ENCODE measurements at places on chromosomes 13 and 19. TPM values are rescaled to one million over a fixed set of nuclear protein-coding genes. Genes with fewer than 3 reads are reported as not detected.
A peak's percentile ranks its signal among the peaks of the same experiment; 100 is the strongest.

SPTBN4 gene
- not detected for total RNA-seq

ICAM1 gene
- total RNA-seq = 0.30 TPM

ADGRE3 gene
- total RNA-seq = not detected

CYP2A7 gene
- not detected for total RNA-seq

LGALS16 gene
- total RNA-seq = not detected

VSTM1 gene
- 0.74 TPM for total RNA-seq

ZNF548 gene
- total RNA-seq = 11.6 TPM

GRCh38 chr13:73535341-73535740 lies 476.5 kb downstream of the KLF5 start:
- no peak for DNase-seq

GRCh38 chr19:46426506-46427162 lies 2.1 kb downstream of the PNMA8C start:
- peak; percentile 16 for DNase-seq

DNA sequence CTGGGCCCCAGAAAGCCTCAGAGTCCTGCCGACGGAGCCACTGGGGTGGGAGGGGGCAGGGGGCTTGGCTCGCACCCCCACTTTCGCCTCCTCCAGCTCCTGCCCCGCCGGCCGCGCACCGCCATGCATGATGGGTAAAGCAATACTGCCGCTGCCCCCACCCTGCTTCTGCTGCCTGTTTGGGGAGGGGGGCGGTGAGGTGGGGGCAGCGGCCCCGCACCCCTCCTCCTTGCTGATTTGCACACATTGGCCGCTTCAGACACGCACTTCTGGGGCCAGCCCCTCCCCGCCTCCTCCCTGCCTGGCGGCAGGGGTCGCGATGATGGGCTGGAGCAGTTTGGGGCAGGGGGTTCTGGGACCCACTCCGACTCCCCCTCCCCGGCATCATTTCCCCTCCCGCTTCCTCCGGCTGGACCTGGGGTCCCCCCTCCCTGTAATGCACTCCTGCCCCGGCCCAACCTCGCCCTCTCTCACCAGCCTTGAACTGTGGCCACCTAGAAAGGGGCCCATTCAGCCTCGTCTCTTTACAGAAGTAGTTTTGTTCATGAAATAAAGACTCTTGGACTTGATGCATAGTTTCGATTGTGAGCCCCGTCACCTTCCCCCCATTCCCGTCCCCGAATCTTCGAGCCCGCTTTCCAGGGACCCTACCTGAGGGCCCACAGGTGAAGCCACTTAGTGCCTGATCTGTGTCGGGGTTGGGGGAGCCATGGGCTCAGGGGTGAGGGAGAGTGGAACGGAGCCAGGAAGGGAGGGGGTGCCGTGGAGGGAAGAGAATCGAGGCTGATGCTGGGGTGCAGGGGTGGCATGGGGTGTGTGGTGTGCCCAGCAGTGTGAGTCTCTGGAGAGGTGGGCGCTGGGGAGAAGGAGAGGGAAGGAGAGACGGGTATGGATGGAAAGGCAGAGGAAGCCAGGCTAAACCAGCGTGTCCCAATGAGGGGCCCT lies 1.4 kb upstream of the HPN start:
- DNase-seq = no peak

DNA sequence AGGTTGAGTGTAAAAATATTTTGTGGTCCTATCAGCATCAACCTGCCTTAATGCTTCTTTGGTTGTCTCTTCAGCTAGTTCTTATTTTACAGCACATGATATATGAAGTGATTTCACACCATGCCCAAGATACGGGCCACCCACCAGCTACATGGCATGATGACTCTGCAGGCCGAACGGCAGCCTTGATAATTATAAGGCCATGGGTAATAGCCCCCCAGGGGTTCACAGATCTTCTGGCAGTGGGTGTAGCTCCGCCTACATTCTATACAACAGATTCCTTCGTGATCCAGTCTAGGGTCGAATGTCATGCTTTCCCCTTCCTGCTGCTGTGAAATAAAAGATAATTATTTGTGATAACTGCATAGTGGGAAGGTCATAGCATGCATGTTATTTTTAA lies 36.1 kb downstream of the CNMD start:
- DNase-seq = no peak

DNA sequence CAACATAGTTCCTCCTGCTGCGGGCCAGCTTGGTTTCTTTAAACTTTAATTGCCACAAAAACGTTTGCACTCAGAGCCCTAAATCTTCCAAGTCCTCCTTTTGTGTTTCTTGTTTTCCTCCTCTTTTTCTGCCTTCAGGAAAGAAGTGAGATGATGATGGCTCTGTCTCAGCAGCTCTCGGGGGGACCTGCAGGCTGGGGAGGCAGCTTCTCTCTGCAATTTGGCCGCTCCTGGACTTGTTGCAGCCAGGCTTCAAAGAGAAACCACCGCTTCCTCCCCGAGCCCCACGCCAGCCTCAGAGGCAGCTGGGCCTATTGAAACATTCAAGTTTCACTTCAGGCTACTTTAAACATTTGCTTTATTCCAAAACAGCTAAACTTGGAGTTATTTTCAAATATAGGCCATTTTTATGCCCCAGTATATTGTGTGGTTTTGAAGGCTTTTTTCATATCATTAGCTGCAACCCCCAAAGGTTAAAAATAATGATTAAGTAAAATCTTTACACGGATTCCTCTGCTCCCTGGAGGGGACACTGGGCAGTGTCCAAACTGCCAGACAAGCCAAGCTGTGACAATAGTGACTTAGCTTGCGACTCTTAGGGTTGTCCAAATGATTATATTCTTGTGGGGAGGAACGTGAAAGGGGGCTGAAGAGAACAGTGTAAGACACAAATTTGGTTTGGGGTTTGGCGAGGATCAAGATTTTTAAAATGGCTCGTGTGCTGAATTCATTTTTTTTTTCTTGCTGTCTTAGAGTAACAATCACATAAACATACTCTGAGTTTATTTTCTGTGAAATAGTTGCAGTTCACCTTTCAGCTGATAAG lies 330.8 kb downstream of the DLEU7 start:
- DNase-seq = peak; percentile 37

DNA sequence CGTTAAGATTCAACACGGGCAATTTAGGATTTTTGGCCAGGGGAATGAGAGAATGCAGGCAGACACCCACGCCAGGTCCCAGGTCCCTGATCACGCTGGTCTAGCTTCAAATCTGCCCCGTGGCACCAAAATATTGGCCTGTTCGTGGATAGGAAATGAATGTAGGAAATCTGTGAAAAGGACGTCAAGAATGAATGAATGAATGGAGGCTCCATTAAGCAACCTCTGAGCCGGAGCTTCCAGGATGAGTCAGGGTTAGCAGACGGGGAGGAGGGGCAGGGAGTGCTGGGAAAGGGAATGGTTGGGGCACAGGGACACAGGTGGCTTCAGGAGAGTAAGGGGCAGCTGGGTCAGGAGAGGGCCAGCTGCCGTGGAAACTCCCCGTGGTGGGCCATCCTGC lies 4.2 kb downstream of the SULT2B1 start:
- peak; percentile 64 for DNase-seq

DNA sequence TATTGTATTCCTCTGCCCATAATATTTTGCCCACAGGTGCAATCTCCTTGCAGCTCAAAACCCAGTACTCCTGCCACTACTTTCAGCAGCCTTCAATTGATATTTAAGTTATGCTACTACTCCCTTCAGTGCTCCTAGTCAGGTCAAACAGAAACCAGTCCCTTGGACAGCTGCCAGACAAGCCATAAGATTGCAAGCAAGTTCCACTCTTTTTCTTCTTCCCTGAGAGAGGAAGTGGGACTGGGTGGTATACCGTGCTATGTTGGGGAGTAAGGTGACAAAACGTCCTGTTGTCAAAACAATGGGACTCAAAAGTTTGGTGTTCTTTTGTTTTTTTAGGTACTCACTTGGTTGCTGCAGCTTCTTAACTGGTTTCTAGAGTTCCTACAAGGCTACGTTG lies 63.1 kb upstream of the FRY start:
- peak; percentile 13 for DNase-seq

DNA sequence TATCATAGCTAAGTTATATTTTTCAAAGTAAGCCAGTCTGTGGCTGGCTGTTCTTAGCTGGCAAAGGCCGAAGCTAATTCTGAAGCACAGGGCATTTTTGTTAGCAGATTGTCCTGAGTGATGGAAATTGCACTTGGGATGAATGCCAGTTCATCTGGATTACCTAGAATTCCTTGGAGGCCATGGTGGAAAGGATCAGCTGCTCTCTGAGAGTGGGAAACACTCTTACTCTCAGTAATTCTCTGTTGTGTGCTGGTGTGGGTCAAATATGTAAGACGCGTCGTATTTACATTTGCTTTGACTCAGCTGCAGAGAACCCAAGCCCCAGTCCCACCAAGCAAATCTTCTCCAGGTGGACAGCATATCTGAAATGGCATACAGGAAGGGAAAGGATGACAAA lies 60.7 kb upstream of the C1QTNF9B start:
- no peak for DNase-seq

- DNase-seq = peak; percentile 28
Observed at GRCh38 chr13:91078093-91078679, 269.3 kb upstream of the MIR17HG start.

- DNase-seq = peak; percentile 27
Observed at GRCh38 chr13:44470638-44471562, 97.3 kb downstream of the SERP2 start.

DNA sequence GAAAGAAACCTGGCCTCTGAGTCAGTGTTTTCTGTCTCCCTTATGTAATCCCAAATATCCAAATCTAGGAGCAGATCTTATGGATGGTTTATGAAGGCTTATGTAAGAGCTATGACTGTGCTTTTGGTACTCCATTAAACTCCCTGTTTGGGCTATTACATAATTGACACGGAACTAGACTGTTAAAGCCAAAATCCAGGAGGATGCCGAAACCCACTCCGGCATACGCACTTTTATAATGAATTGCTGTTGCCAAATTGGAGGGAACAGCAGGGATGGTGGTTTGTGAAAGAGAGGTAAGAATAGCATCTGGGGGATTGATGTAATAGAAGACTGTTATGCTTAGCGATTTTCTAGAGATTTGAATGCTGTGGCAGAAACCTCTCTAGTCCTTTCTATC lies 2.0 kb downstream of the MTUS2 start:
- no peak for DNase-seq

GRCh38 chr19:36963280-36963679 lies 47.1 kb downstream of the ZNF568 start:
- DNase-seq = no peak

DNA sequence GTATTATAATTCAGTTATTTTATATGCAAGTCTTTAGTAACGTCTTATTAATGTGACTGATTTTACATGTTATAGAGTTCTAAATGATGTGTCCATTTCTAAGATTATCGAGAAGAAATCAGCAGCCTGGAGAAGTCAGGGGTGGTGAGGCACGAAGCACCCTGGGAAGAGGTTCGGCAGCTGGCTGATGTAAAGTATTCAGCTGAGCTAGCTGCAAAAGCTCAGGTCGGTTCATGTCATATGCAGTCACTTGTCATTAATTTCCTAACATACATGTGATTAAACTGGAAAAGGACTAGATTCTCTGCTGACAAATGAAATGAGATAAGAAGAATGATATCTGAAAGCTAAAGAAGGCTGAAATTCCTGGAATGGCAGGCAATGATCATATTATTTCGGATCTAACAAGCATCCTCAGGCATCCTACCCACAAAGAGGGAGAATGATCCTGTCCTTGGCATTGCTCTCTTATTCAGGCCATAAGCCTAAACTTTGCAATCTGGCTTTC lies 383.0 kb upstream of the SLITRK1 start:
- DNase-seq = no peak

Measured in HT1080 (cell line).